Sigmoid colon (tissue), 7 donors: ENCODE measurements at places on chromosomes 12 and 14. TPM values are rescaled to one million over a fixed set of nuclear protein-coding genes. Genes with fewer than 3 reads are reported as not detected.

DNA sequence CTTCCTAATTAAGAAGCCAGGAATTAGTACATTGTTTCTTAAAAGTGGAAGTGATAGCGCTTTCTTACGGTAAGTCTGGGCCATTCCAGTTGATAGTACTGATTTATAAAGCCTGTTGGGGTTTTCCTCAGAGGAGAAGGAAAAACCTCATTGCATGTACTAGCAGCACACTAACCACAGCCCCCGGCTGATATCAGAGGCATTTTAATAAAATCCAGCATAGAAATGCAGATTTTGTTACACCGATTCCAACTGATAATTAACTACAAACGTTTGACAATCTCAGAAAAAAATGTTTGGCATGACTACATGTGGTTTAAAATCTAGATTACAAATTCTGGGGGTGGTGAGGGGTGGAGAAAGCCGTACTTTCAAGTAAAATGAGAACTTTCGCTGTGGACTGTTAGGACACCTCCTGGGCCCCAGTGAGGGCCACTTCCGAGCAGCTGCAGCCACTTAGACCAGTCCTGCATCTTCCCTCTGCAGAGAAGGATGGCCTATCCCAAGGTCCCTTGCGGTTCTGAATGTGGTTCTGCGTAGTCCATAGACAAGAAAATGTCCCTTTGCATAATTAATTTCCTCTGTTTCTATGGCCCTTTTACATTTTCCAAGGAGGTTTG lies 374.4 kb downstream of the NUAK1 start:
- H3K36me3 ChIP-seq: no peaks in the 10 kb centered on the region
- H3K27ac ChIP-seq: no peak overlapping the region
- H3K4me1 ChIP-seq: no peaks in the 10 kb centered on the region

DNA sequence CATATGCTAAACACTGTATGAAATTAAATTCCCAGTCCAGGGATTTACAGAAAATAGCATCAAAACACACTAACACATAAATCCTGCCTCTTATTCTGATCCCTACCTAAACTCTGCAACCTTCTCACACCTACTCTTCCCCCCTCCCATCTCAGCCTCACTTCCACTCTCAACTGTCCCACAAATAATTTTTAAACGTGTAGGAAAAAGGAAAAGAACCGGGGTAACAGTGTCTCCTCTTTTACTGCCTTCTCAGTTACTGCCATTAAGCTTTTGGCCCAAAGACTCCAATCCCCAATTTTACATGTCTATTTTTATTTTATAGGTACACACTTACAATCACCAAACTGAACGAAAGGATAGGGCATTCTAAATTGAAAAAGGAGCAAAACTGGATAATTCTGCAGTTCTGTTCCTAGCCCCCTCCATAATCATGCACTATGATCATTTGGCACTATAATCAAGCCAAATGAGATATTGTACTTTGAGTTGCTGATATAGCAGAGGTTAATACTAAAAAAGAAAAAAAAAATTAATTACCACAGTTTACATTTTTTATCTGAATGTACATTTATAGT lies 2.9 kb downstream of the DUSP16 start:
- no peak for DNase-seq
- peaks cover 37% of the 10 kb centered on the region for H3K4me1 ChIP-seq
- H3K27ac ChIP-seq: peak overlapping the region; percentile 100
- no peak overlapping the region for H3K4me3 ChIP-seq
- H3K27me3 ChIP-seq: no peaks in the 10 kb centered on the region

DNA sequence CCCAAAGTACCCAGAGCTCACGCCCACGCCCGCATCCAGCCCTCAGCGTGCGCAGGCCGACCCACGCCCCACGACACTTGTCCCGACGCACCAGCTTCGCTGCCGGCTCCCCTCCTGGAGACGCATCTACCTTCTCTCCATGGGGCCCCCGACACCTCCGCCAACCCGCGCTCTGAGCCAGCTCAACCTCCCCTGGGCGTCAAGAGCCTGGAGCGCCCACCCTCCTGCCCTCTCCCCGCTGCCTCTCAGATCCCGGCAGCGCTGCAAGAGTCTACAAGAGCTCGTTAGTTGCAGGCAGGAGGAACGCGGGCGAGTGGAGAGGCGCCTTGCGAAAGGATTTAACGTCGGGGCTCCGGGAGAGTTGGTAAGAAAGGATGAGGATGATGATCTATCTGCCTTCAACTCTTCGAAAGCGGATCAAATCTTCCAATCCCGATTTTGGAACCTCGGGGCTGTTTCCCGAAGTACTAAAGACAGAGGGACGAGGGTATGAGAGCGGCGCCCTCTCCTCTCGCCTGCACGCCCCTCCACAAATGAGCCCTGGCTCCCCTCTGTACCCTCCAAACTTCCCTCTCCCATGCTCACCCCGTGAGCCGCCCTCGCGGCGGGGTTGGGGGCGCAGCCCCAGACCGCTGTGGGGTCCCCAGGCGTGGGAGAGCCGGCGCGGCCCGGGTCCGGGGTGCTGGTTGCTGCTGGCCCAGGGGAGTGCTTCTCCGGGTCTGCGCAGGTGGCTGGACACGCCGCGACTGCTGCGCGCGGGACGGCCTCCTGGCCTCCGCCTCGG lies 979 bp downstream of the LTBP2 start:
- DNase-seq: no peak
- H3K4me1 ChIP-seq: peaks cover 17% of the 10 kb centered on the region
- H3K4me3 ChIP-seq: peak overlapping the region; percentile 50
- peaks cover 18% of the 10 kb centered on the region for H3K27me3 ChIP-seq
- H3K36me3 ChIP-seq: no peaks in the 10 kb centered on the region

DNA sequence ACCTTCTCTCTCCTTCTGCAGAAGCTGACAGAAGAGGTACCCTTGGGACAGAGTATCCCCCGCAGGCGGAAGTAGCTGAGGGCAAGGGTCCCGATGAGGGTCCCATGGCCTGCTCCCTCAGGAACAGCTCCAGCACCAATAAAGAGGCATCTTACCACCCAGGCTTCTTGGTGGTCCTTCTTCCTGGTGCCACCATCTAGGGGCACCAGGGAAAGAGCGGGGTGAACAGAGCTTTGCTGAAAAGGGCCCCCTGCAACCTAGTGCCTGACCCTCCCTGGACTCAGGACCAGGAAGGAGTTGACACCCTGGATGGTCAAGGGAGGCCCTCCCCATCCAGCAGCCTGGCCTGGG lies 591 bp upstream of the IRF9 start:
- DNase-seq: no peak
- H3K4me1 ChIP-seq: peaks cover 40% of the 10 kb centered on the region
- H3K27ac ChIP-seq: peak overlapping the region; percentile 92
- no peaks in the 10 kb centered on the region for H3K27me3 ChIP-seq

GRCh38 chr14:94398536-94398935 lies 10.1 kb upstream of the SERPINA1 start:
- no peak for DNase-seq
- H3K36me3 ChIP-seq: no peaks in the 10 kb centered on the region
- H3K27ac ChIP-seq: no peak overlapping the region
- no peak overlapping the region for H3K4me3 ChIP-seq

- no peaks in the 10 kb centered on the region for H3K36me3 ChIP-seq
- no peaks in the 10 kb centered on the region for H3K4me1 ChIP-seq
- H3K27me3 ChIP-seq: no peaks in the 10 kb centered on the region
- H3K27ac ChIP-seq: no peak overlapping the region
Measured at GRCh38 chr14:97266653-97267052, 469.5 kb downstream of the VRK1 start.

GRCh38 chr12:10811883-10812536 lies 2.0 kb upstream of the TAS2R9 start:
- no peaks in the 10 kb centered on the region for H3K4me1 ChIP-seq
- H3K36me3 ChIP-seq: no peaks in the 10 kb centered on the region
- no peak overlapping the region for H3K27ac ChIP-seq
- no peaks in the 10 kb centered on the region for H3K27me3 ChIP-seq
- DNase-seq: no peak
- no peak overlapping the region for H3K4me3 ChIP-seq

GRCh38 chr14:101331141-101331525 lies 230.2 kb upstream of the DIO3 start:
- no peaks in the 10 kb centered on the region for H3K36me3 ChIP-seq
- H3K27ac ChIP-seq: no peak overlapping the region
- H3K4me1 ChIP-seq: peaks cover 13% of the 10 kb centered on the region
- H3K4me3 ChIP-seq: no peak overlapping the region
- DNase-seq: no peak

DNA sequence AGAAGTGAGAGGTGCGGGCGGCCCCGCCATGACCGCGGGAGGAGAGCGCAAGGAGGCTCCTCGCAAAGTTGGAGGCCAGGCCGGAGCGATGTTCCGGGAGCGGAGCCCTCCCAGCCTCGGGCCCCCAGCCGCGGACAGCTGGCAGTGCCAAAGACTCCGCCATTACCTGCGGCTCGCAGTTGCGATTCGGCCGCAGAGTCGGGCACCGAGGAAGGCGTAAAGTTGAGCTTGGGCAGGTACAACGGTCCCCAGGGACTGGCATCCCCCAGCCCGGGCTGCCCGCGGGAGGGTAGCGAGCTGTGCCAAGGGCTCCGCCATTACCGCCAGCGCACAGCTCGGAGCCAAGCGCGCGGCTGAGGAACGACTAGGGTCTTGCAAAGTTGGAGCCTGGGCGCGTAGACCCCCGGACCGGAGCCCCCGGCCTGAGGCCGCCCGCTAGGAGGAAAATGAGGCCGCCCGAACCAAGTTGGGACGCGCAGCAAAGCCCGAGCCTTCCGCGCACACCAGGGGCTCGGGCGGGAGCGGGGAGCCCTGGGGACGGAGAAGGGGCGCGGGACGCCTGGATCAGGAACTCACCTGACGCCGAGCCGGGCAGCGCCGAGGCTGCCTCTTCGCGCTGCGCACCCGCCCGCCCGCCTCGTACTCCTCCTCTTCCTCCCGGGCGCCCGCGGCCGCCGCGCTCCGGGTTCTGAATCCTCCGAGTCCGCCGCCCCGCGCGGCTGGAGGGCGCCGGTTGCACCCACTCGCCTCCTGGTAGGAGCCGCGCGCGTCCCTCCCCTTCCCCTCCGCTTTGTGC lies 677 bp downstream of the NOS1 start:
- H3K4me3 ChIP-seq: no peak overlapping the region
- H3K4me1 ChIP-seq: no peaks in the 10 kb centered on the region
- H3K27ac ChIP-seq: no peak overlapping the region
- DNase-seq: no peak
- H3K27me3 ChIP-seq: peaks cover 42% of the 10 kb centered on the region

- no peaks in the 10 kb centered on the region for H3K4me1 ChIP-seq
- H3K36me3 ChIP-seq: no peaks in the 10 kb centered on the region
- H3K27me3 ChIP-seq: no peaks in the 10 kb centered on the region
- H3K27ac ChIP-seq: no peak overlapping the region
- no peak overlapping the region for H3K4me3 ChIP-seq
Measured at GRCh38 chr14:62866376-62866775, 178.9 kb downstream of the KCNH5 start.

DNA sequence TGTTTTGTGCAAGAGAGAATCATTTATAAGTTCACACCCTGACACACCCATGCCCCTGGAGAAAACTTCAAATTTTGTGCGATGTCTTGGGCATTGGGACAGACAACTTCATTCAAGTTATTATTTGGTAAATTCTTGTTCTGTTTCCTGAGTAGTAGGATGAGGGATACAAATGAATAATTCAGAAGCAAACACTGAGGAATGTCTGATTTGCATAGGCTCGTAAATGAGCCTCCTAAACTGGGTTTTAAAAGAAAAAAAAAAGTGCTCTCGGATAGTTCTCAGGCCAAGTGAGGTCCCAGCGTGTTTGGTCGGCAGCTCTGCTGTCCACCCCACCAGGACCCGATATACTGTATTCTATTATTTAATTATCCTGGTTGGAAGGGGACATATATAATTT lies 134.7 kb upstream of the CPM start:
- no peak overlapping the region for H3K27ac ChIP-seq
- H3K27me3 ChIP-seq: no peaks in the 10 kb centered on the region
- no peaks in the 10 kb centered on the region for H3K36me3 ChIP-seq
- DNase-seq: no peak
- H3K4me1 ChIP-seq: no peaks in the 10 kb centered on the region
- H3K4me3 ChIP-seq: no peak overlapping the region

DNA sequence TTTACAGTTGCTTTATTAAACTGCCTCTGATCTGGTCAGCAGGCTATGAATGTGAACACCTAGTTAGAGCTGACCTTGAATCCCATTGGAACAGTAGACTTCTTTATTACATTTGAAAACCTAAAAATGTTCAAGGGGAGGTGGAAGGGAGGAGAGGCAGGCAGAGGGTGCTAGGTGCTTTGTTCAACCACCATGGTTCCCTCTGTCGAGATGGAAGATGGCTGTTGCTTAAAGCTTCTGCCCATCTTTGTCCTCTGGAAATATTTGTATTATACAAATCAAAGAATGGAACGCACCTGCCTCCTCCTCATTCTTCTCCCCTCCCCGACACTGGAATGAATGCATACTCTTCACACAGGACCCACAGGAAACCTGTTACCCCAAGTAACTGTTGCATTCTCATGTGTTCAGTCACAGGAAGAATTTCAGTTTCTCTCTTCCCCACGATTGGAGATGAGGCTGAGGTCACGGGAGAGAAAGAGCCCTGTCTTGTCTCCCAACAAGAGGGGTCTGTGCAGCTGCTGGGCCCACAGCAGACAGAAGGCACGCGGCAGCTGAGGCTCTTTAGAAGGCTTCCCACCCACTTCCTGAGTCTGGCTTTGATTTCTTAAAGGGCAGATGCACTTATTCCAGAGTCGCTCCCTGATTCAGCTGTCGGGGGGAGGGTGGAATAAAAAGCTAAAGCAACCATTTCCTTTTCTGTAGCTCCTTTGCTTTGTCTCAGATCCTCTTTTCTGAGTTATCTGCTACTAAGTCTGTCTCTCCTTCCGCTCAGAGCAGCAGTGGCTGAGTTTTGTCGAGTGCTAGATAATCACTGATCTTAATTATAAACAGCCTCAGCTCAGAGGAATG lies 217.9 kb upstream of the BTG1 start:
- H3K27ac ChIP-seq: peak overlapping the region; percentile 17
- DNase-seq: peak; percentile 77
- H3K4me1 ChIP-seq: peaks cover 5% of the 10 kb centered on the region
- peak overlapping the region; percentile 7 for H3K4me3 ChIP-seq
- H3K27me3 ChIP-seq: no peaks in the 10 kb centered on the region

DNA sequence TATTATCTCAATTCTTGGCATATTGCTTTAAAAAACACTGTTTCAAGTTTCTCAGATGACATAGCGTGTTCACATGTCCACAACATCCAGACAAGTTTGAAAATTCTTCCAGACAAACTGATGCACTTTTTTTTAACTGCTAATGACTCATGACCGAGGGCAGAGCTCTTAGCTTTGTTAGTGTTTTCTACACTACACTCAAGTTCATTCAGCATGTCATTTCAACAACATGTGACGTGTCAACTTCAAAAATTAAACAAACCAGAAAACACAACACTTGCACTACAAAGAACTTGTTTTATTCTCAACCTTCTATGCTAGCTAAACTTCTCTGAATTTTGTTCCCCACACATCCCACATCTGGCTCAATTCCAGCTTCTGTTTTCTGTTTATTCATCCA lies 1186.3 kb upstream of the FLRT2 start:
- no peak overlapping the region for H3K4me3 ChIP-seq
- no peaks in the 10 kb centered on the region for H3K4me1 ChIP-seq
- H3K27me3 ChIP-seq: no peaks in the 10 kb centered on the region
- no peak overlapping the region for H3K27ac ChIP-seq
- H3K36me3 ChIP-seq: no peaks in the 10 kb centered on the region

The RESF1 gene
- total RNA-seq: 33.5 TPM

The RGS6 gene
- total RNA-seq: 1.8 TPM

The RAB3IP gene
- 11.4 TPM for total RNA-seq

The IL22 gene
- total RNA-seq: not detected

The BHLHE41 gene
- total RNA-seq: 6.4 TPM

The LRIG3 gene
- 60.5 TPM for total RNA-seq

The ACRBP gene
- 1.9 TPM for total RNA-seq

The LUM gene
- 175 TPM for total RNA-seq

The SMCO3 gene
- total RNA-seq: 0.16 TPM
